Kidney tubule cell (primary cell): ENCODE measurements at places on chromosomes 11 and 22.

GRCh38 chr11:96361778-96362177 is 18.8 kb upstream of the MAML2 start:
- peak; percentile 58 for DNase-seq

DNA sequence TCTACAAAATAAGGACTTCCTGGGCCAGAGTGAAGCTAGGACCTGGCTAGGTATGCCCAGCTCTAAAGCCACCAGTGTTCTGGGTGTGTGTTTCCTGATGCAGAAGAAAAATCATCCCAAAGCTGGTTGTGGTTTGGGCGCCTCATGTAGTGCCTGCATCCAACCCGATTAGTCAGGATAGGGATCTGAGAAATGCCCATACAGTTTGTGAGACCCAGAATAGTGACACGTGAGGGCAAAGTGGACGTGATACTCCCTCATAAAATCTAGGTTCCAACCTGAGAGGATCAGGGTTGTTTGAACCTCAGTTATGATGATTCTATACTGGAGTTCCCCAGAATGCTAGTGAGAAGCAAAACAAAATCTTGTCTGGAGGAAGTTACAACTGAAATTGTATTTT is 238.4 kb downstream of the TBC1D22A start:
- no peak for DNase-seq

DNA sequence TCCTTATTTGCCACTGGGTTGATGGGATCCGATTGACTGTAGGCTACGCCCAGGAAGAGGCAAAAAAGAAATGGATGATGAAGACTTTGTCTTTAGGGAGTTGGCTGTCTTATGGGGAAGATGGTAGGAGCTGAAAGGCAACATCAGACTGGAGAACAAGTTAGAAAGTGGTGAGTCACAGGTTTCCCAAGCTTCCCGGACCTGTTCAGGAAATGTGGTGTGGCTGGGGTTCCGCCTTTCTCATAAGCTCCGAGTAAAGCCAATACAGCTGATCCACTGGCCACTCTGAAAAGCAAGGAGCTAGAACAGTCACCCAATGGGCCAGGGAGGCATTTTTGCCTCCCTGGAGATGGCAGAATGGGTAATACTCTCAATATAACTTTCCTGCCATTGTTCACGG is 194.5 kb downstream of the SNX19 start:
- peak; percentile 23 for DNase-seq

- DNase-seq, result peak; percentile 69
These were observed 96.1 kb upstream of the THY1 start for GRCh38 chr11:119518746-119519730.

DNA sequence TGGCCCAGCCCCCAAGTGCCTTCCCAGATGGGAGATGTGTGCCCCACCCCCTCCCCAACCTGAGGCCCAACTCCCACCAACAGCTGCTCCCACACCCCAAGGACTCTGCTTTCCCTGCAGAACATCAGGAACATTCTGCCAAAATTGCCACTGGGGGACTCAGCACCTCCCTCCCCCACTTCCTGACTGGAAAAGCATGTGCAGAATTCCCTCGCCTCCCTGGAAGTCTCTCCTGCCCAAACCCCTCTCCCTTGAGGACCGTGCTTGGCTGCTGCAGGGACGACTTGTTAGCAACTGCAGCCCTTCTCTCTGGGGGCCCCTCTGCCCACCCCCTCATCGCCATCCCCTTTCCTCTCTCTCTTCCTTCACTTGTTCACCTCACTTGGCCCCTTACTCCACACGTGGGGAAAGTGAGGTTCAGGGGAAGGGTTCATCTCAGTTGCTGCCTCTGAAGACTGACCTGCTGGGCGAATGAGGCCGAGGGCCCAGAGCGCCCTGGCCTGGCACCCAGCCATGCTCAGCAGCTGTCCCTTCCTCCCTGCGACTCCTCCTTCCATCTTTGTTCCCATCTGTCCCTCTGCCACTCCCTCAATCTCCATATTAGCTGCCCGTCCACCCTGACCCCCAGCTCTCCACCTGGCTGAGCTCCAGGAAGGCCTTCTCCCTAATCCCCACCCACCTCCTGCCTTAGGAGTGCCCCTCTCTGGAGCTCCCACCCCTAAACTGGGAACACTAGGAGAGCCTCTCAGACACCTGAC is 105.1 kb downstream of the CHST1 start:
- no peak for DNase-seq

GRCh38 chr11:3088806-3089205 is 31.6 kb upstream of the CARS1 start:
- no peak for DNase-seq

GRCh38 chr22:46652081-46652846 is 32.1 kb downstream of the GRAMD4 start:
- DNase-seq, result peak; percentile 18

DNA sequence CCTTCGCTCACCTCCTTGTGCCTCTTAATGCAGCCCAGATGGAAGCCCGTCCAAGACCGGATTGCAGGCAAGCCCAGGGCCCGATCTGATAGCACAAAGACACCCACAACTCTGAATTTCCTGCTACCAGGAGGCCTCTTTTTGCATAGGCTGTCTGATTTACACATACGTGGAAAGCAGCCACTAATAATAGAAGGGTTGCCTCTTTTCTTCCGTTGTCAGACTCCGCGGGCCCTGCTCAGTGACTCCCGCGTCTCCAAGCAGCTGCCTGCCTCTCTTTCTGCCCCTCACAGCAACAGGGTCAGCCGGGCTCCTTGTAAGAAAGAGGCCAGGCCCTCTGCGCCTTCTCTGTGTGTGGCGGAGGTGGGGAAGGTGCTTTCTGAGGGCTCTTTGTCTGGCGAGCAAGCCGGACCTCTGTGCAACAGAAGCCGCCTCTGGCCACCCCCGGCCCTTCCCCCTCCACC is 26.7 kb downstream of the FLI1 start:
- DNase-seq, result no peak

DNA sequence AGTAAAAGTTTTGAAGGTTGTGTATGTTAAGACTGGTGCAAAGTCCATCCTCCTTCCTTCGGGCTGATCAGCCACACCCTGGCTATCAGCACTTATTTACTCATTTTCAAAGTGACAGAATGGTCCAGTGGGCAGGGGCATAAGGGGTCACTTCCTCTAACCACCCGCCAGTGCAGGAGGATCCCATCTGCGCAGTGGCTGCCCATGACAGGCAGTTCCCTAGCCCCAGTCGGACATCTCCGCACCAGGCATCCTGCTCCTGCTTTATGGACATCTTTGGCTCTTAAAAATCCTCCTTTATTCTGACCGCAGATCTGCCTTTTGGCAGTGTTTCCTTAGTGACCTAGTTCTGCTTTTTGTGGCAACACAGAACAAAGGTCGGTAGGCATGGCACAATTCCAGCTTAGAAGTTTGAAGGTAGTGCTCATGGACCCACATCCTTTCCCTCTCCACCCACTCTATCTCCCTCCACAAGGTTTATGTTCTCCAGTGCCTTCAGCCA is 55.9 kb downstream of the BMAL1 start:
- peak; percentile 90 for DNase-seq

DNA sequence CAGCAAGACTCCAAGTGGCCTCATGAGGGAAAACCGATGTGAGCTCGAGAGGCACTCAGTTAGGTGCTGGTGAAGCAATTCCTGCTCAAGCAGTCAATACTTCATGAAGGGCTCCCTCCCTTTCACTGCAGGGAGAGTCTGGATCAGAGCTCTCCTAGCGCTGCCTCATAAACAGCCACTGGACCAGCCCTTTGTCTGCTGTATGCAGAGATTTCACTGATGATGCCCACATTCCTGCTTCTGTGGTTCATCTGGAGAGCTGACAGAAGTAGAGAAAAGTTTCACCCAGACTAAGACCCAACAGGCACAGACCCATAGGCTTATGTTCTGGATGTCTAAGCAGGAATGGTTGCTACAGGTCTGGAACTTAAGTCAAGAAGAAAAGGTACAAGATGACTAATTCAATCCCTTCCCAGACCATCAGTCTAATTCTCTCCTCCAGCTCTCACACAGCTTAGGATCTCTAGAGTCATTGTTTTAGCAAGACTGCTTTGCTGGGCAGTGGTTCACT is 4.0 kb downstream of the UCP2 start:
- DNase-seq, result no peak

DNA sequence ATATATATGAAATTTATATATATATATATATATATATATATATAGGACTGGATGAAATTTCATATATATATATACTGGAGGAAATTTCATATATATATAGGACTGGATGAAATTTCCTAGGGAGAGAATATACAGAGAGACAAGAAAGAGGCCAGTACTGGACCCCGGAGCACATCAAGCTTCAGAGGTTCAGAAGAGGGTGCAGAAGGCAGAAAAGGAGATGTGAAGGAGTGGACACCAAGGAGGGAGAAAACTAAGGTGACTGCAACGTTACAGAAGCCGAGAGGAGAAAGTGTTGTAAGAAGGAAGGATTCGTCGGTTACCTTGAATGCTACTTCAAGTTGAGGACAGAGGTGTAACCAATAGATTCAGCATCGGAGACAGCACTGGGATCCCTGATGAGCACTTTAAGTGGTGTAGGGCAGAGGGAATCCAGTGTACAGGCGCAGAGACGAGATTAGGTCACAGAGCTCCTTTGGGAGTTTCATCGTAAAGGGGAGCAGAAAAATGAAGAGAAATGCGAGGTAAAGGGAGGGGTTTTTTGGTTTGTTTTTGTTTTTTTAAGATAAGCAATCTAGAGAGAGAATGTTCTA is 8.5 kb upstream of the TPH1 start:
- DNase-seq, result no peak

- DNase-seq, result no peak
These were observed 48.8 kb upstream of the CARS1 start for GRCh38 chr11:3105791-3106735.

DNA sequence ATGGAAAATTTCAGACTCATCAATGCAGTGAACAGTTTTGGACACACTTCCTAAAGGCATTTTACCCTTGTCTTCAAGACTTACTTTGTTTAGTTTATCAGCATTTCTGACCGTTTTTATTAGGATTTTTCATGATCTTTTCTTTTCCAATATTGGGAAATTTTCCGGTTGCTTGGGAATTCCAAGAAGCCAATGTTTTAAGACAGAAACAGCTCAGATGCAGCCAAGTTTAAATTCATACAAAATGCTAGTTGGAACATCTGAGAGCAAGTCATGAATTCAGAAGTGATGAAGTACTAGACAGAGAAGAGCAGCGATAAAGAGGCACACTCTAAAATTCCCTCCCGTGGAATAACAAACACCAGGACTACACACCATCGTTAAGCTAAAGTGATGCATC is 68.6 kb downstream of the RAB38 start:
- no peak for DNase-seq

DNA sequence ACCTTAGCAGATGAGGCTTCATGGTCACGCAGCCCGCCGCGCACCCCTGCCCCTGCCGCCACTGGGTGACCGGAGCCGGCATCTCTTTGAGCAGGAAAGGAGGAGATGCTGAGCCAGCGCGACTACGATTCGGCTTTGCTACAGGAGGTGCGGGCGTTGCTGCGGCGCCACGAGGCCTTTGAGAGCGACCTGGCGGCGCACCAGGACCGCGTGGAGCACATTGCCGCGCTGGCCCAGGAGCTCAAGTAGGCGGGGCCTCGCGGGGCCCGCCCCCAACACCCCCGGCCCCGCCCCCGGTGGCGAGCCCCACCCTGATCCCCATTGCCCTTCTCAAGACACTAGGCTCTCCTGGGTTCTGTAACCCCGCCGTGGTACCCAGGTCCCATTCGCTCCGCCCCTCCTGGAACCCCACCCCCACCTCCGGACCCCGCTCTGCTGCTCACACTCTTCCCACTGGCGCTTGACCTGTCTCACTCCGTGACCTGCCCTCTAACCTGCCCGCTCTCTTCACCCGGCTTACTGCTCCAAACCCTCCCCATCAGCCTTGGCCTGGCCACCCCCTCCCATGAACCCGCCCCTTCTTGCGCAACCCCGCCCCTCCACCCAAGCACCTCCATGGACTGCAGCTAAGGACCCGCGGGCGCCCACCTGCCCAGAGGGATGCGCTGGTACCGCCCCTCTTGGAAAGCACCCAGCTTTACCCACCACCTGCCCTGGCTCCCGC is 9.1 kb downstream of the CTSF start:
- no peak for DNase-seq

DNA sequence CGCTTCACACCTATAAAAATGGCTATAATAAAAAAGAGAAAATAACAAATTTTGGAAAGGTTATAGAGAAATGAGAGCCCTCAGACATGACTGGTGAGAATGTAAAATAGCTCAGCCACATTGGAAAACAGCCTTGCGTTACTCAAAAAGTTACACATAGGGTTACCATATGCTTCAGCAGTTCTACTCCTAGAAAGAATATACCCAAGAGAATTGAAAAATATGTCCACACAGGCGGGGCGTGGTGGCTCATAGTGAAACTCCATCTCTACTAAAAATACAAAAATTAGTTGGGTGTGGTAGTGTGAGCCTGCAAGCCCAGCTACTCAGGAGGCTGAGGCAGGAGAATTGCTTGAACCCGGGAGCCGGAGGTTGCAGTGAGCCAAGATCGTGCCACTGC is 7.6 kb upstream of the JHY start:
- DNase-seq, result no peak
